GM12878 (cell line): ENCODE measurements at places on chromosomes 5 and 9.

GRCh38 chr9:118650417-118650816 lies 718.8 kb downstream of the BRINP1 start:
- no peak for DNase-seq

GRCh38 chr9:90365666-90366065 lies 277.0 kb downstream of the DIRAS2 start:
- no peak for DNase-seq

GRCh38 chr9:28001096-28001495 lies 427.8 kb upstream of the C9orf72 start:
- no peak for DNase-seq

DNA sequence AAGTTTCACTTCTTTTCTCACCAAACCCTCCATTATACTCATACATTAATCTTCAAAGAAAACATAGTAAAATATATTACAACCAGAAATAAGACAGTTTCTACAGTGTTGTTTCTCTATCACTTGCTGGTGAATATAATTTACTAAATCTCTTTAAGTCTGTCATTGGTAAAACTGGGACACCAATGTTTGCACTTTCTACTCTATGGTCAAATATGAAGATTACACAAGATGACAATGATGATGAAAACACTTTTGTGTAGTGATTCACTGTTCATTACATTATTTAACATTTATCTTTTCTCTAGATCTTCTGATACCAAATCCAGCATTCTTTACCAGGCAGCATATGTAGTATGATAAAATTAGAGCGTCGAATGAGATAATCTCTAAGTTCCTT lies 459.1 kb downstream of the DMAC1 start:
- no peak for DNase-seq

- no peak for DNase-seq
Observed at GRCh38 chr5:154369682-154370081, 76.1 kb upstream of the SAP30L start.

GRCh38 chr9:92183449-92183848 lies 68.2 kb upstream of the SPTLC1 start:
- DNase-seq: no peak

- DNase-seq: no peak
Observed at GRCh38 chr9:70868041-70868440, 253.4 kb downstream of the TRPM3 start.

DNA sequence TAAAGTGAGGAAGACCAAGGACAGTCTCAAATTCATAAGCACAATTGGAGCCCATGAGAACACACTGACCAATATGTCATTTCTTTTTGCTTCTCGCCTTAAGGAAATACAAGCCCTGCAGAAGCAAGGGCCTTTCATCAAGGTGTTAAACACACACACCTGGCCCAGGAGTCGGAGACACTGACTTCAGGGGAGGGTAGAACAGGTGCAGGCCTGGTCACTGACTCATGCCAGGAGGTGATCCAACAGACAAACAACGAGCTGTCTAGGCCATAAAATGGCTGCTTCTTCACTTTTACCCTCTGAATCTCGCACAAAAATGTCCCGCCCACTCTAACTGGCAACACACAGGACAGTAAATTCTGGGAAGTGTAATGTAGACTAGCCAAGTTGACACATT lies 62.7 kb downstream of the RGMB start:
- no peak for DNase-seq

DNA sequence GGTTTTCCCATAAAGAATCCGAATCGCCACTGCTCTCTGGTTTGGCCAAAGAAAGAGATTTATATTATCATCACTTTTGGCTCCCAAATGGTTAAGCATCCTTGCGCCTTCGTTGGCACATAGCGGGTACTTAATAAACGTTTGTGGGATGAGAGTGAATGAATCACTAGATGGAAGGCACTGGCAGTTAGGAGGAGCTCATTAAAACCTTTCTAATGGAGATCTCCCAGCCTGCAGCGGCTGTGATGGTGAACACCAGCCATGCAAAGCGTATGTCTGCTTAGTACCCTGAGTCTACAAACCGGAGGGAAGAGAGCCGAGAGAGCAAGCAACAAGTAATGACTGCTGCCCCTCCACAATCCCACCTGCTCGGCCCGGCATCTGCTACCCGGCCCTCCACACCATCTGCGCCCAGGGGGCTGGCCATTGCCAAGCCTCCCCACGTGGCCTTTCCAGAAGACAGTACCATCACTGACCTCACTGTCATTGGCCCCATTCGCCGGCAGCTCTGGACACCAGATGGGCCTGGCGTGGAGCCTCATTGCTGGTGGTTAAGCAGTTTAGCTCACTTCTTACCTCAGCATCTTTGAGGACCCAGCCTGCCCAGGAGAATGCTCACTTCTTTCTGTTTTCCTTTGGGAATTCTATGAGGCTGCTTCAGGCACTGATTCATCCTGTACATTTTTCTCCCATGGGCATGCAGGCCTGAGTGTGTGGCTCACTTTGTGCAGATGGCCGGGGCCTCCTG lies 39.3 kb upstream of the ANKRD33B start:
- no peak for DNase-seq

DNA sequence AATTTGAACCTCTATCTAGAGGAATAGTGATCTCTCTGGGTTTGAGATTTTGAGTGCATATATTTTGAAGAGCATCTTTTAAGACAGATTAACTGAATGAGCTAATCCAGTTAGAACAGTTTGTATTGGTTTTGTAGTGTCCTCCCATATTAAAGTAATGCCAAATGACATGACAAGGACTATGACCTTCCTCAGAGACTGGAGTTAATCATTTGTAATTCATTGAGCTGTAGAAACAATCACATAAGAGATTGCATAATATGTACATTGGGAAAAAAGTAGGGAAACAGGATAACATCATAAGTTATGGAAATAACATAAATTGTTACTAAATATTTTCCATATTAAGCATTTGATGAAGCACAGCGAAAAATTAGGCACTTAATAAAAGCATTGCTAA lies 45.8 kb upstream of the PRDM9 start:
- no peak for DNase-seq

DNA sequence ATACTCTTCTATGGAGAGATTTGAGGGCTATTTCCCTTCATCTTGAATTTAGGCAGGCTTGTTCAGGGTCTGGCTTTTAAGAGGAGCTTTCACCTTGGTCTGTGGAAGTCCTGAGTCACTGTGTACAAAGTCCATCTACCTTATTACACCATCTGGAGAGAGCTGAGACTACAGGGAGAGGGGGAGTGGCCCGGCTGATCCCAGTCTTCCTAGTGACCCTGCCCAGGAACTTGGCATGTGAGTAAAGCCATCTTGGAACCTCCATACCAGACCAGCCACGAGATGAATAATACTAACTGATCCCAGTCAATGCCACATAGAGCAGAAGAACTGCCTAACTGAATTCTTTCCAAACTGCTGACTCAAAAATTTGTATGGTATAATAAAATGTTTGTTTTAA lies 8.4 kb upstream of the IL6ST start:
- DNase-seq: no peak

- DNase-seq: no peak
Observed at GRCh38 chr9:136378170-136379002, 4.9 kb upstream of the CARD9 start.

DNA sequence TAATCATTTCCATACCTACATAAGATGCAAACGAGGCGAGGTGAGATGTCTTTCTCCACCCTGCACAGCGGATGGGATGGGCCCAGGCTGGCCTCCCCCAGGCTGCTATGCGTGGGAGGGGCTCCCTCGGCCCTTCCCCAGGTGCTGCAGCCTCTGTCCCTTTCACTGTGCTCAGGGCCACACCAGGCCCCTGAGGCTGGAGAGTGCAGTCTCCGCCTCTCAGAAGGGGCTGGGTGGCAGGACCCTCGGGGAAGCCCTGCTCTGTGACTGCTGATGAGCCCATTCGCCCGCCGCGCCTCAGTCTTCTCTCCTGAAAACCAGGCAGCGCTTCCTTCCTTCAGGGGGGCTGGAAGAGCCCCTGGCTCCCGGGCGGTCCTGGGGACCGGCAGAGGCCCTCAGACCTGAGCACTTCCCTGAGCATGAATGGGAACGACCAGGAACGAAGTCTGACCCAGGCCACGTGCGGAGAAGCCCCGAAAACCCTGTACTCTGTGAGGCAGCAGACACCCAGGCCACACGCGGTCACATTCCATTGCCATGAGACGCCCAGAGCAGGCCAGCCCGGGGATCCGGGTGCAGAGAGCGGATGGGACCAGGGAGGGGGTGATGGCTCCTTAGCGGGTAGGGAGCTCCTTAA lies 21.9 kb upstream of the NOTCH1 start:
- no peak for DNase-seq

DNA sequence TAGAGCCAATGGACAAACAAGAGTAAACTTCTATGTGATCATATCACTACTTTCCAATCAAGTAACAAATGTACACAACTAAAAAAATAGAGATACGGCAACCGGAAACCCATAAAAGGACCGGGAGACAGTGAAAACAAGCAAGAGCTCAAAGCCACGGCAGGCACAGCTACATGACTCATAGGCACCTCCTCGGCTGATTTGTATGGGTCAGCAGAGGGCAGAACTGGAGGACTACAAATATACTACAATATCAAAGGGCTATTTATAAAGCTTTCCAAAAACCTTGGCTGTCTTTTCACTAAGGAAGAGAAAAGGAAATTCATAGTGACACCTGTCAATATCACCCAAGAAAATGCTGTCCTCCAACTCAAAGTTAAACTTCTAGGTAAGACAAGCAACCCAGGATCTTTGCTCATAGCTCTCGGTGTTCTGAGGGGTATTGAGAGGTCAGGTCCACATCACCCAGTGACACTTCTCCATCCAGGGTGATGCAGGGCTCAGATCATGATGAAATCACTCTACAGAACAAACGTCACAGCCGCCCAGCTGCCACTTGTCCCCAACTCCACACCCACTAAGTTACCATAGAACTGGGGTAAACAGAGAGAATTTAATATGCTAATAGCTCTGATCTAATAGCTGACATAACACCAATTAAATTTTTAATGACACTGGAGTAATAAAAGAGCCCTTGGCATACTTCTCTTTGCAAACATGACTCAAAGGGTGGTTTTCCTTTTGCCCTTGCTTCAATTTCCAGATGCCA lies 41.3 kb downstream of the PFDN1 start:
- no peak for DNase-seq

GRCh38 chr5:168193493-168194250 lies 97.8 kb upstream of the WWC1 start:
- DNase-seq: no peak

- no peak for DNase-seq
Observed at GRCh38 chr5:146920351-146920881, 41.9 kb upstream of the PPP2R2B start.

DNA sequence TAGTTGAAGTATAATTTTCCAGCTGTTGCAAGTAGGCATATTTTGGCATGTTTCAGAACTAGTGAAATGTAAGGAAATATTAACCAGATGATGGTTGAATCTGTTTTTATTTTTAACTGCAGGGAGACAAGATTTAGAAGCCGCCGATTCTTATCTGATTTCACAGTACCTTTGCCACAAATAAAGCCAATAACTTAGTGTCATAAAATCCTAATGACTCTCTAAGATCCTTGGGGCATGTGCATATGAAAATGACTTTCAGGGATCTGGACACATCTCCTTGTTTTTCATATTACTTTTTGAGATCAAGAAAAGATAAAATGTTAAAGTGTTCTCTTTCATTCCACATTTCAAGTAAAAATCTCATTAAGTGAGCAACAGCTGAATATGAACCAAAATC lies 125.8 kb upstream of the CNTLN start:
- DNase-seq: no peak

- no peak for DNase-seq
Observed at GRCh38 chr5:8907168-8907868, 638.6 kb downstream of the SEMA5A start.

DNA sequence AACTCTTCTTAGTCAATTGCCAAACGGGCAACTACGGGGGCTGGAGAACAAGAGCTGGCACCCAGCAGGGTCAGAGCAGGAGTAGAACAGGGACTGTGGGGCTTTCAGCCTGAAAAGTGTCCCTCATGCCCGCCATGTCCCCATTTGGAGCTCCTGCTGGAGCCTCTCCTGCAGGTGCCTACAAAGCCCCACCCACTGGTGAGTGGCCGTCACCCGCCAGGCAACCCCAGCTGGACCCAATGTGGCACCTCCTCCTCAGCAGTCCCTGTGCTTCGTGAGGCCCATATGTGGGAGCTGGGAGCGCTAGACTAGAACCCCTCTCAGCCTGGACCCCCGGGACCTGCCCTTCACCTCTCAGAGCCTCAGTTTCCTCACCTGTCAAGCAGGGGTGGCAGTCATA lies 40.9 kb downstream of the VAV2 start:
- no peak for DNase-seq

DNA sequence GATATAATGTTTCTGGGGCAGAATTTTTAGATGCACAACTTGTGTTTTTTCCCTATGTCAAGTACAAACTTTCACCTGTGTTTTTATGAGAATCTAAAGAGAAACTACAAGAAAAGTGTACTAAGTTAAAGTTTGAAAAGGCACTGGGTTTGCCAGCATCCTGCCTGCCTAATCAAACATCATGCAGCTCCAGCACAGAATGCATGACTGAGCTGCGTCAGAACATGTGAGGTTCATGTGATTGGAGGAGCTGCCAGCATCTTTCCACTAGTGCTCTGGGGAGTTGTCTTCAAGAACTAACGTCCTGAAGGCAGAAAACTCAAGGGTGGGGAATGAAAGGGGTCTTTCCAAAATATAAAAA lies 46.1 kb upstream of the RIC1 start:
- DNase-seq: peak; percentile 91

DNA sequence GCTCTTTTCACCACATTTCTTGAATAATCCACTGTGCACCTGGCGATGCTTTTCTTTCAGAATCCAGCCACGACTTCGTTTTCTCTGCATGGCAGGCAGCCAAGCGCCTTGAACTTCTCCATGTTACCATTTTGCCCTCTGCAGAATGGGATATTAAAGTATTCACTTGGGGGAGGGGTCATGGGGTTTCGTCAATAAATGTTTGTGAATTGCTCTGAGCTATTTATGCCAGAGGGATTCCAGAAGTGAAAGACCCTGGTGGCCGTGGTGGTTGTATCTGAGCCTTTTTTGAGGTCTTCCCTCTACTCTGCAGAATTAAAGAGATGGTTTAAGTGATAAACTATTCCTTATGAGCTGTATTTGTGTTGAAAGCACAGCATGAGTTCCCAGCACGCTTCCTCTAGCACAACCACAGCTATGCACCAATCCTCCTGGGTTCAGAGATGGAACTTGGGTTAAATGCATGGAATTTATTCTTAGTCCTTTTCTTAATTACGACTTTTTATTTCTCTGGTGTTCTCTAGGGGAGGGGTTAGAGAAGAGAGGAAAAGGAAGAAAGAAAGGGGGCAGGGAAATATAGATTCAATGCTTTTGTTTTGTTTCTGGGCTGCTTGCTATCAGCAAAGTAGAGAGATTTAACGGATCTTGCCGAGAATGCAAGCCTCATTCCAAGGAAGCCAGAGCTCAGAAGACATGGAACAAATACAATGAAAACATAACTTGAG lies 478.2 kb upstream of the TNC start:
- DNase-seq: no peak
